ENCODE measurements at places on chromosomes 6 and 20.

DNA sequence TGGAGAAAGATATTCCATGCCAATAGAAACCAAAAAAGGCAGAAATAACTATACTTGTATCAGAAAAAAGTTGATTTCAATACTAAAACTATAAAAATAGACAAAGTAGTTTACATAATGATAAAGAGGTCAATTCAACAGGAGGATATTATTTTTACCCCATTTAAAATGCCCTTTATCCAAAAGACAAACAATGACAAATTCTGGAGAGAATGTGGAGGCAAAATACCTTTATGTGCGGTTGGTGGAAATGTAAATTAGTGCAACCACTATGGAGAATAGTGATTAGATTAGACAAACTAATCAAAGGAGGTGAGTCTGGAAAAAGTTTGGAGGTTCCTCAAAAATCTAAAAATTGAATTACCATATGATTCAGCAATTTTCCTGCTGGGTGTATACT lies 1262.3 kb downstream of the GRIK2 start:
- no peak for DNase-seq

DNA sequence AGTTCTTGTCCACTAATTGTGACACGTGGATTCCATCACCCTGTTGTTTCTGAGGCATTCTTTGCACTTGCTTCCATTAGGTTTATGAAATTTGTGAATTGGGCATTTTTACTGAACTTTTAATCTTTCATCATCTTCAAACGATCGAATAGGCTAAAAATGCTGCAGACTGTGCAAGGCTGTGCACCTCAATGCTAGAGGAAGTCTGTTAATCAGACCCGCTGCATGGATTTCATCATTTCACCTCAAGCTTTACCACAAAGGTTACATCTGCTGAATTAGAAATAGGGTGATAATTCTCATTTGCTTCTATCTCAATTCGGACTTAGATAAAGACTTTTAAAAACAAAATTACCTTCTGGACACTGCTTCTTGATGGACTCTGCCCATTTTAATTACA lies 27.8 kb upstream of the F13A1 start:
- DNase-seq: no peak

DNA sequence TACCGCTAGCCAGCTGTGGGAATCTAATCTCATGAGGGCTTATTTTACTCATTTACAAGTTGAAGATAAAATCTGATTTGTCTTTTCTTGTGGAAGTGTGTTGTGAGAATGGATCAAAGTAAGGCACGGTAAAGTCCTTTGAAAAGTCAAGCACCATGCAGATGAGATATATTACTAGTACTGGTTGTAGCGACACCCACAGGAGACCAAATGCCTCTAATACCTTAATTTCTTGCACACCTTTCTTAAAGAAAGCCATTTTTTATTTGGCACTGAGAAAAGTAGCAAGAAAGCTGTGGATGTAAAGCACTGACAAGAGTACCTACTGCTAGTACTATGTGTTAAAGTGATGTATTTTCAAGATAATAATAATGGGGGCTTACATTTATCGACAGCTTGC lies 191.0 kb upstream of the MMS22L start:
- no peak for DNase-seq

DNA sequence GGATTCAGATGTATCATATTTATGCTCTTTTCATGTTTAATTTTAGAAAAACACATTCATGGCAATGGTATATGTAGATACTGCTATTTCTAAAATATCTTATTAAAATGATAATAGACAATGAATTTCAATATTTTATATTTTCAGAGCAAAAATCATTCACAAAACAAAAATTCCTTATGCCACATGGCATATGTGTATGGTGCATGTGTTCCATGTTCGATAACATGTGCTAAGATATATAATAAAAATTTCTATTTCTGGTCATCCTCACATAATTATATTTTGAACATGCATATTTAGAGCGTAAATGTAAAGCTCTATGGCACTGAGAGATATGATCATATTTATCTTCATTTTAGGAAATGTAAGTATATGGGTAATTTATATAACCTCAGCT lies 606.2 kb upstream of the AGPAT4 start:
- no peak for DNase-seq

- DNase-seq: no peak
These were observed 24.0 kb downstream of the CYP24A1 start for GRCh38 chr20:54149765-54150264.

Data from ascending aorta (tissue), 2 donors.